ENCODE measurements at places on chromosomes 12 and 14. TPM values are rescaled to one million over a fixed set of nuclear protein-coding genes. Genes with fewer than 3 reads are reported as not detected.

The CEP128 gene
- total RNA-seq, result 10.0 TPM

The DENND5B gene
- 6.0 TPM for total RNA-seq

- H3K36me3 ChIP-seq, result no peaks in the 10 kb centered on the region
- no peaks in the 10 kb centered on the region for H3K27me3 ChIP-seq
- DNase-seq, result no peak
- H3K4me3 ChIP-seq, result no peak overlapping the region
Measured at GRCh38 chr12:31034372-31034771, 39.3 kb upstream of the DDX11 start.

- DNase-seq, result no peak
- H3K4me3 ChIP-seq, result no peak overlapping the region
- H3K36me3 ChIP-seq, result peaks cover 20% of the 10 kb centered on the region
- no peak overlapping the region for H3K27ac ChIP-seq
Measured at GRCh38 chr14:100473249-100473648, 114.0 kb downstream of the BEGAIN start.

GRCh38 chr14:79528828-79529416, 682.4 kb downstream of the DIO2 start:
- no peak for DNase-seq
- no peak overlapping the region for H3K4me3 ChIP-seq
- H3K27ac ChIP-seq, result no peak overlapping the region
- H3K4me1 ChIP-seq, result no peaks in the 10 kb centered on the region
- no peaks in the 10 kb centered on the region for H3K36me3 ChIP-seq

DNA sequence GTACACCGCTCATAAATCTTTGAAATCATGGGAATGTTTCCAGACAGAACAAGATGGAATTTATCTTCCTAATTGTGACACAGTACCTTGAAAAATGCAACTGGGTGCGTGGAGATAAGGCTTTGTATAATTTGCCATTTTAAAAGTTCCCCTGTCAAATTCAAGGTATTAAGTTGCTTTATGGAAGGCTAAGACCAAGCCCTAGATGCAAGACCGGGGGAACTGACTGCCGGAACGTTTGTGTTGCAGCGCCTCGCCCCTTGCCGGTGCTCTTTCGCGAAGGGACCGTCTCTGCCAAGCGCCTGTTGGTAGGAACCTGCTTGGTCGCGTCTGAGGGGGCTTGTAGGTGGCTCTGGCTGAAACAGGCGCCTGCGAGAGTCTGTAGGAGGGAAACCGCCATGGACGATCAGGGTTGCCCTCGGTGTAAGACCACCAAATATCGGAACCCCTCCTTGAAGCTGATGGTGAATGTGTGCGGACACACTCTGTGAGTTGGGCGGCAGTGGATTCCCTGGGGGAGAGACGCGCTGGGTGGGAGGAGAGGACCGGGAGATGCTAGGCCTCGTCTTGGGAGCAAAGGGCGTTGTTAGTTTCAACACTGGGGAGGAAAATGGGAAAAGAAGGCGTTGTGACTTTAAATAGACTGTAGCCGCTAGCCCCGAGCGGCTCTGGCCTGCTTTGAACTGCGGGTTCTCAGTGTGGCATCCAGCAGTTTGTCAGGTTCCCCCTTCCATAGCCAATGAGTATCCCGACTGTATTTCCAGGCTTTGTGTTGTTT, at the start of gene MNAT1:
TSS of gene MNAT1 (plus strand) at position 297 of the 778 bp plus-strand sequence. CDS start at position 399, 102 bp downstream.
- peak; percentile 73 for DNase-seq
- peak within 1 kb of the TSS; percentile 39 for H3K27ac ChIP-seq
- no peaks in the 10 kb centered on the region for H3K4me1 ChIP-seq
- H3K4me3 ChIP-seq, result peak within 1 kb of the TSS; percentile 61
